Fibroblast of skin of back (primary cell): ENCODE measurements at places on chromosomes 4 and X.

- DNase-seq = no peak
Observed at GRCh38 chr4:9859810-9860209, 78.4 kb downstream of the DRD5 start.

GRCh38 chrX:129665916-129666644, 11.3 kb upstream of the APLN start:
- peak; percentile 92 for DNase-seq

DNA sequence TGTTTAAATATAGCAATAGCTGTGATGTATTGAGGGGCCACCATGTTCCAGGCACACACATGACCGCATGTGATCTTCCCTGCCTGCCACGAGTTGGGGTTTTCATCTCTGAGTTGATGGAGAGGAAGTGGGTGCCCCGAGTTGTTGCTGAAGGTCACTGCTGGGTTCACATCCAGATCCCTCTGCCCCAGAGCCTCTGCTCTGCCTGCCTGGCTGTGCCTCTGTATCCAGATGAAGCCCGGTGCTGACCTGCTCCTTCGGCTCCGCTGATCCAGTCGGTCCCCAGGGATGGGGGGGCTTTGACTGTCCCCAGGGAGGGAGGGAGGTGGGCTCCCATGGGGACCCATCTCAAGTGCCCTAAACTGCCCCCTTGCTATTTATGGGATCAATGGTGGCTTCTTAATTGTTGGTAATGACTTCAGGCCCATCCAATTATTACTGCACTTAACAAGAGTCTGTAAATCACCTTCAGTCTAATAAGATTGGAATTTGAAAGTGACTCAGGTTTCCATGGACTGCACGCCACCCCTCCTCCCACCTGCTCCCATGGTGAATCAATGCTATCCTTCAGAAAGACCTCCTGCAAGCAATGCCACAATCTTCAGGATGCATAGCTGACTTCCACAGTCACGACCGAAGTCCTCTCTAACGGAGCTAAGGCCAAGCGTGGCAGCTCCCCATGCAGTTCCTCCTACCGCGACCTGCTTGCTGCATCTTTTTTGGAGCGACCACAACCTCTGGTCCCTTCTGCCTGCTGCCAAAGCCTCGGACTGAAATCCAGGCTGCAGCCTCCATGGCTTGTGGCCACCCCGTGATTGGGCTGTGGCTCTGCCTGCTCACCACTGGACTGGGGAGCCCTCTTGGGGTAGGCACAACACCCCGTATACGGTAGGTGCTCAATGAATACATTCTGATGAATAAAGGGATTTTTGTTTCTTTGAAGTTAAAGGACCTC, 73.1 kb downstream of the CPZ start:
- DNase-seq = peak; percentile 7

DNA sequence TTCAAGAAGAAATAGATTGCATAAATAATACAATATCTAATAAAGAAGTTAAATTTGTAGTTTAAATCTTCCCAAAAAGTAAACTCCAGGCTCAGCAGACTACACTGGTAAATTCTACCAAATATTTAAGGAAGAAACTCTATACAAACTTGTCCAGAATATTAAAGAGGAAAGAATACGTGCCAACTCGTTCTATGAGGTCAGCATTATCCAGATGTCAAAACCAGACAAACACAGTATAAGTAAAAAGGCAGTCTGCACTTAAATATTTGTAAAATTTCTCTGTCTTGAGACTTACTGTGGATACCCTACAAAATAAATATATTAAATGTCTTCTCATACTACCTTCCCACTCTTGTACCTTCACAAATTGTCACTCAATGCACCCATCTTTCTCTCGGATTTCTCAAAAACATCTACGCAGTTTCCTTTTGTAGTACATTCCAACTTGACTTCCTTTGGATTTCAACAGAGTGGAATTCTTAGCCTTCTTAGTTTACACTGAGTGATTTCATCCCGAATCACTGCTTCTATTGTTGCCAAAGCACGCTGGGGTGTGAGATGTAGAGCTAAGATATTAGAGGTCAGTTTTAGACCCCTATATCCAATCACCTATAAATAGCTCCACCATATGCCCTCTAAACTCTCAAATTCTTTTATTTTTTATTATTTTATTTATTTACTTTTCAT, 71.6 kb upstream of the MAB21L2 start:
- peak; percentile 73 for DNase-seq

- no peak for DNase-seq
Observed at GRCh38 chr4:138602664-138603063, 360.5 kb upstream of the SLC7A11 start.

GRCh38 chr4:142379277-142380051, 466.6 kb downstream of the INPP4B start:
- peak; percentile 96 for DNase-seq

- no peak for DNase-seq
Observed at GRCh38 chr4:41361794-41362526, 105.2 kb downstream of the UCHL1 start.

- no peak for DNase-seq
Observed at GRCh38 chr4:54516556-54517215, 141.1 kb upstream of the KIT start.

DNA sequence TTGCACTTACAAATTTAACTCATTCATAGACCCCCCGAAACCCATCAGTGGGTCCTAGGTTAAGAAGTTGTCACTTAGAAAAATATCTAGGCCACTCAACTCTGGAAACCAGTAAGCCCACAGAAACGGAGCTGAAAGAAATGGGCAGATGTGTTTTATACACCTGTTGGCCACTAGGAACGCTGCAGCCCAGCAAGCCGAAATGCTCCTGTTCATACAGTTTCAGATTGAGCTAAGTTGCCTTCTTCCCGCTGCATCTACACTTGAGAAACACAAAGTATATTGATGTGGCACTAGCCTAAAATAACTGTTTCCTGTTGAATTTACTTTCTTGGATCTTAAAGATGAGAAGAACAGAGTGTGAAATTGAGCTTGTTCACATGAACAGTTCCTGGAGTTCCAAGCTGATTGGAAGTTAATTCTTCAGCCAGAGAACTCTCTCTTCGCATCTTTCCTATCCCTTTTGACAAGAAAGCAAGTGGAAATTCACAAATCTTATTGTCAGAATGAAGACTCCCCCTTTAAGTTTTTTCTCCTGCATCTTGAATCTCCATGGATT, 174.1 kb downstream of the RBMX2 start:
- peak; percentile 15 for DNase-seq

DNA sequence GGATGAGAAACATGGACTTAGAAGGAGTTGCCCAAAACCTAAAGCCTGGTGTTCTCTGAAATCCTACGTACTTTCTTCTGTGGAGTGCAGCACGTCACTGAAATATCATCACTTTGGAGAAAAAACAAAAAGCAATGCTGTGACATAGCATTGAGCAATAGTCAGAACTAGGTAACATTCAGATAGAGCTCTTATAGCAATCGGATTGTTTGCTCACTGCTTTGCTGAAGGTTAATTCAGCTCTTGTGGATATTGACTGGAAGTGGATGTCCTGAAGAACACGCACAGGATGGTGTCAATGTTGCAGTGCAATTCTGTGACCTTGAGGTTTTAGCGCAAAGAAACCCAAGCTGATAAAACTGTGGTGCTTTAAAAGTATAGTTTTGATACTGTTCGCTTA, 114.2 kb upstream of the GRXCR1 start:
- DNase-seq = no peak

DNA sequence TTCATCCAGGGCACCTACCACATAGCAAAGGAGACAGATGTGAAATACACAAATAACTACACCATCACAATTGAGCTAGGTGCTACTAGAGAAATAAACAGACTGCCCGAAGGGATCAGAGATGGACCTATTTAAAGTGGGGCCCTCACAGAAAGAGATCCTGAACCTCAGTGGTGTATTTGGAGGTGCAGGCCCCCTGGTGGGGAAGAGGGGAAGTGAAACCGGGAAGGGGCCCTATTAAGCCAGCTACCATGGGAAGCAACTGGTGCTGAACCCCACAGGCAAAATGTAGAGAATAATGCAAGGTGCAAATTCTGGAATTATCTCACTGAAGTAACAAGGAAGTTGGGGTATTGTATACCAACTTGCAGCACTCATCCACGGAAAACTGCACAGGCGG, 78.6 kb upstream of the FAM9A start:
- DNase-seq = no peak

- no peak for DNase-seq
Observed at GRCh38 chrX:24301806-24302205, 12.1 kb downstream of the SUPT20HL2 start.

GRCh38 chr4:186104890-186105646, 564 bp downstream of the FAM149A start:
- DNase-seq = no peak

- peak; percentile 64 for DNase-seq
Observed at GRCh38 chr4:71184195-71184781, 154.5 kb upstream of the SLC4A4 start.

DNA sequence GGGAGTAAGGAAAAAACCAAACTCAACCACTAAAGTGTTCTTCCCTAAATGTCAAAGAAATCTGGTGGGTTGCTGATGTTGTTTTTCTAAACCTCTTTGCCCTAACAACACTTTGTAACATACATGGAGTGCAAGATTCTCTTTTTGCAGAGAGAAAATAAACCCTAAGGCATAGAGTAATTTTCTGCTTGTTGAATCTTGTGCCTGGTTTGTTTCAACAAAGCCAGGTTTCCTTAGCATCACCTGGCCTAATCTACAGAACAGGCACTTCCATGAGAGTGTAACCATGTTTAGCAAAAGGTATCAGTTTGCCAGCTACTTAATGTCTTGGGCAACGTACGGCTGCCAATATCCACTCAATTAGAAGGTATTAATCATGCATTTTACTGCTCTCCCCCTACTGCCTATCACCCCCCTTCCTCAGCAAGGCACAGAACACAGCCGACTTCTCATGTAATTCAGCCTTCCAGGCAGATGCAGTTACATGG, 219.2 kb downstream of the MAML3 start:
- DNase-seq = no peak
